ENCODE measurements at places on chromosomes 16 and 17.

- DNase-seq = no peak
These were observed 51.8 kb downstream of the SOCS3 start for GRCh38 chr17:78307887-78308638.

- no peak for DNase-seq
These were observed 8.3 kb upstream of the CDRT15 start for GRCh38 chr17:14245002-14245401.

DNA sequence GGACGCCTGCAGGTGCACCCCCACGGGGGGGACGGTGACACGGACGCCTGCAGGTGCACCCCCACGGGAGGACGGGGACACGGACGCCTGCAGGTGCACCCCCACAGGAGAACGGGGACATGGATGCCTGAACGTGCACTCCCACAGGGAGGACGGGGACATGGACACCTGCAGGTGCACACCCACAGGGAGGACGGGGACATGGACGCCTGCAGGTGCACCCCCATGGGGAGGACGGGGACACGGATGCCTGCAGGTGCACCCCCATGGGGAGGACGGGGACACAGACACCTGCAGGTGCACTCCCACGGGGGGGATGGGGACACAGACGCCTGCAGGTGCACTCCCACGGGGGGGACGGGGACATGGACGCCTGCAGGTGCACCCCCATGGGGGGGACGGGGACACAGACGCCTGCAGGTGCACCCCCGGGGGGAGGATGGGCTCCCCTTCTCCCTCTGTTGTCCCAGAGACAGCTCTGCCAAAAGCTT, 114.5 kb upstream of the METRNL start:
- no peak for DNase-seq

DNA sequence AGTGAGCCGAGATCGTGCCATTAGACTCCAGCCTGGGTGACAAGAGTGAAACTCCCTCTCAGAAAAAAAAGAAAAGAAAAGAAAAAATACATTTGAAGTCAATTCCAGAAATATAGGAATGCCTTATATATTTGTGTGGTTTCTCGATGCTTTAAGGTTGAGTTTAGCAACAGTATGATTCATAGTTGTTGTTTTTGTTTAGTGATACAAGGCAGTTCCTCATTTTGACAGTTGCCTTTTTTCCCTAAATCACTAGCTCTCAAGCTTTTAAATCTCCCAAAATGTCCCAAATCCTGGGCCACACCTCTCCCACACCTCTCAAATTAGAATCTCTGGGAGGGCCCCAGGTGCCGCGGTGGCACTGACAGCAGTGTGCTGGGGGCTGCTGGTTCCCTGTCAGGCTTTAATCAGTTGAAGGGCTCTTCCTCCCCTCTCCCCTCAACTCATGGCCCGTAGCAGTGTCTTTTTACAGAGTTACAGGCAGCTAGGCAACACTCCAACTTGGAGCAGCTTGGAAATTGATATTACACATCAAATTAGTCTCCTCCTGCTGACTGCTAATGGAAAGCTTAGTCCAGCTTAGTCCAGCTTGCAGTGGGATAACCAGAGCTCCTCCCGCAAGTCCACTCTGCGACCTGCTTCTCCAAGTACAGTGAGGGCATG, 58.4 kb downstream of the EPN2 start:
- no peak for DNase-seq

DNA sequence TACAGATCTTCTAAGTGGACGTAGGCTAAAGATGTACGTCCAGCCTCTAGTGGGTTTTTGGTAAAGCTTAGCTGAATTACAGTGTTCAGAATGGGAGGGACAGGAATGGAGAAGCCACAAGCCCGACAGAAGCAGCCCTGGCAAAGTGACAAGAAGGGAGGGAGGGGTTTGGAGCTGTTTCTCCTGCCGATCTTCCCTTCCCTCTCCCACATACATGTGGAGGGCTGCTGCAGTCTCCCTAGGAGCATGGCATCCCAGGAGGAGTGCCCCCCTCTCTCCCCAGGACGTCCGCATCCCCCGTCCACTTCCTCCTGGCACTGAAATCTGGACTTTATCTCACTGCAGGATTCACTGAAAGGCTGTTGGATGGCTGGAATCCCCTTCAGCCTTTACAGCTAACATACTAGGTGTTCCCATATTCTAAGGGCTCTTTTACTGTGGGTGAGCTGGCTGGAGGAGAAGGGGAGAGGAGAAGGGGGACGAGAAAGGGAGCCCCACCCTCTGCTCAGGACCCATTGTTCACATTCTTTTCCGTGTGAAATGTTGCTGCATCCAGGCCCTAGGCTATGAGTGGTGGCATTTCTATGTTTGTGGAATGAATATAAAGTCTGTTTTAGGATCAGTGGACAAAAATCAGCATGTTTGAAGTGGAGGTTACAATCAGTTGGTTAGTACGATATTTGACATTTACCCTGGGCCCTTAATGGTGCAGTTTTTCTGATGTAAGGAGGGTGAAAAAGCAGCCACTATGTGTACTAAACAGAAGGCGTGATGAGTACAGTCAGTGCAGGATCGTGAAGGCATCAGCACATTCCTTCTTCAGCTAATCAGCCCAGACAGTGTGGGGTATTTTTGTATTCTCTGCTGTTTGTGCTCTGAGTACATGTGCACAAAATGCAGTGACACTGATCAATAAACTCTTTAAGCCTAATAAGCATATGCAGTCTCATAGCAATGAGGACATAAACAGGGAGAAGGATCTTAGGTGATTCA, 94.6 kb downstream of the SPECC1 start:
- no peak for DNase-seq

DNA sequence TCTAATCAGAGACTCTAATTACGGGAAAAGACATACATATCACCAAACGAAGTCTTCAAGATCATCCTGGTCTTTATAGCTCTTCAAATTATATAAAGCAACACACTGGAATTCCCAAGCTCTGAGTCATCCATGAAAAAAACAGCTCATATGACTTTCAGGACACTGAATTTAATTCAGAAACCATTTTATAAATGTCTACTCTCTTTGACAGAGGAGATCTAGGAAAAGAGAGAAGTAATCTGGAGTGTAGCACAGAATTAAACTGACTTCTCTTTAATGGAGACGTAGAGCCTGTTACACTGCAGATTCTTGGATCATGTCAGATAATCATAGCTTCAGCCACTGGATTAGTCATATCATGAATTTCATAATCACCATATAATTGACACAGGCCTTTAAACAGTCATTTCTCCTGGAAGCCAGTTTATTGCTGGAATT, 86.8 kb upstream of the WSB1 start:
- no peak for DNase-seq

GRCh38 chr16:4846503-4846900, 586 bp downstream of the GLYR1 start:
- no peak for DNase-seq

DNA sequence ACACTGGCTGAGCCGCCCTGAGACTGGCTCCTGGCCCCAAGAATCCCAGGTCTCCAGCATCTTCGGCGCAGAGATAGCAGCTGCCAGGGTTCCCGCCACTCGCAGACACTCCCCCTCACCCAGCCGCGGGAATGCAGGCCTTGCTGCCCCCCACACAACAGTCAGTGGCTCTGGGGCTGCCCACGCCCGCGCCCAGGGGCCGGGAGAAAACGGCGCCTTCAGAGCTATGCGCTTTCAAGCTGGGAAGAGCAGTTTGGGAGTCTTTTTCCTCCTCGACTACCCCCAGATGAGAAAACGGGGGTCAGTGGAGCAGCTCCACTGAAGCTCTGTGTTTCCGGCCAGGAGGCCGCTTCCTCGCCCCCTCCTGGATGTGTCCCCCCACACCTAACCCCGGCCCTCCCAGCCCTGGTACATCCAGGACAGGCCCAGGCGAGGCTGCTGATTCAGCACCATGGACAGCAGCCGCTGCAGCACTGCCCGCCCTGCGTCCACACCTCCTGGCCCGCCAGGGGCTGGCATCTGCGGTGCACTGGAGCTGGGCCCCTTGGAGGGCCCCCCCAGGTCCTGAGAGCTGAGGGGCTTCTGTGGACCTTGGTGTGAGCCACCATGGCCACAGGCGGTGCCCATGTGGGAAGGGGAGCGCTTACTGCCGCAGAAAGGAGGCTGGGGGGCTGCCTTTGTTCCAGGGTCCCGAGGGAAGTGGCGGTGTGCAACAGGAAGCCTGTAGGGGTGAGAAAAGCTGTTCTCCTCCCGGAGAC, 35.7 kb downstream of the CACNA1H start:
- DNase-seq = no peak

DNA sequence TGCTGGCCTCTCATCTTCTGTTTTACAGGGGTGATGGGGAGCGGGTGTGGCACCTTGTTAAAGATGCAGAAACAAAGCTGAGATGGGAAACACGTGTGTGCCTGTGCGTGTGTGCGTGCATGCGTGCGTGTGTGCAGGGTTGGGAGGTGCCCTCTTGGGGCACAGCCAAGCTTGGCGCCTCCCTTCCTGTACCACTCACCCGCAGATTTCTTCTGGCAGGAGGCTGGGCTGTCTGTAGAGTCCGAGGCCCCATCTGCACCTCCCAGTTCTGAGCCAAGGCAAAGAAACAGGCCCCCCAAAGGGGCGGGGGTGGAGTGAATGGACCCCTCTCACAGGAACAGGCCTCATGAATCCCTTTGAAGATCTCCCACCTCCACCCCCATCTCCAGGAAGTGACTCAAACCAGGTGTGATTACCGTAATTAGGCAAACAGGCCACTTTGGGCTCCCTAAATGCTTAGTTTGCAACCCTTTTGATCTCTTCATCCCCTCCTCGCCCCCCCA, 20.9 kb downstream of the TNS4 start:
- DNase-seq = no peak

- no peak for DNase-seq
These were observed 5.9 kb downstream of the KDM6B start for GRCh38 chr17:7839876-7840261.

- no peak for DNase-seq
These were observed 132.6 kb upstream of the CACNG5 start for GRCh38 chr17:66702106-66702936.

- DNase-seq = no peak
These were observed 8.8 kb downstream of the CTRB1 start for GRCh38 chr16:75227361-75228142.

GRCh38 chr17:29732613-29733012, 109.9 kb upstream of the CORO6 start:
- no peak for DNase-seq

DNA sequence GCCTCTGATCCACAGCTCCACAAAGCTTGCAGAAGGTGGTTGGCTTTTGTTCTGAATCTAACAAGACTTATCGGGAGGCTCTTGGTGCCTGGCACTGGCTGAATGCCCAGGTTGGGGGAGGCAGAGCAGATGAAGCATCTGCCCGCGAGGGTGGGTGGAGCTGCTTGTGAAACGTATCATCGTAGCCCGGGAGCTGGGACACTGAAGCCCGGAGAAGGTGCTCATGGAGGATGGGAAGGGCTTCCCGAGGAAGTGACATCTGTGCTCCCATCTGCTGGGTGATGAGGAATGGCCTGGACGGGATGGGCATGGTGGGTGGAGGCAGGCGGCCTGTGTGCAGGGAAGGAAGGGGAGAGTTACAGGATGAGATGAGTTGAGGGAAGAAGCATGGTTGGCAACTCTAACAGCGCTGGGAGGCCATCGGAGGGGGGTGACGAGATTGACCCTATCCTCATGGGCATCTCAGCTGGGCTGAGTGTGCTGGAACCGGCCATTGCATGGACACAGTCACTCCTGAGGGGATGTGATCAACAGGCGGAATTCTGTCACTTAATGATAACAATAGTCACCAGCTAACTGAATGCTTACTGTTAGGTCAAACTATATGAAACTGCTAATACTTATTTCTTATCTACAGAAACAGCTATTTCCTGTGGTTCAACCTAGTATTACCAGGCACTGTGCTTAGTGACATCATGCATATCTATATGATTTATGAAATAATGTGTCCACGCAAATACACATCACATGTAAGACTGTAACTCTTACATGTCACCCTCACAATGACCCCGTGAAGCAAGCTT, 102.7 kb downstream of the ABCC6 start:
- no peak for DNase-seq

- DNase-seq = peak; percentile 30
These were observed 4.4 kb downstream of the CD19 start for GRCh38 chr16:28935924-28936783.

All from fibroblast of skin of left biceps (primary cell).